Pancreas (tissue), 10 donors: ENCODE measurements at places on chromosomes 13 and 19. TPM values are rescaled to one million over a fixed set of nuclear protein-coding genes. Genes with fewer than 3 reads are reported as not detected.

Gene FAM216B
- not detected for total RNA-seq

Gene ZNF534
- total RNA-seq: not detected

Gene ZIK1
- total RNA-seq: 1.0 TPM

Gene NCR1
- not detected for total RNA-seq

Gene C13orf46
- 12.1 TPM for total RNA-seq

Gene DACH1
- total RNA-seq: 0.73 TPM

GRCh38 chr19:2341244-2341751 lies 12.8 kb downstream of the SPPL2B start:
- H3K36me3 ChIP-seq: peaks cover 5% of the 10 kb centered on the region
- no peak for DNase-seq
- H3K4me1 ChIP-seq: no peaks in the 10 kb centered on the region
- no peaks in the 10 kb centered on the region for H3K27me3 ChIP-seq
- no peak overlapping the region for H3K27ac ChIP-seq

DNA sequence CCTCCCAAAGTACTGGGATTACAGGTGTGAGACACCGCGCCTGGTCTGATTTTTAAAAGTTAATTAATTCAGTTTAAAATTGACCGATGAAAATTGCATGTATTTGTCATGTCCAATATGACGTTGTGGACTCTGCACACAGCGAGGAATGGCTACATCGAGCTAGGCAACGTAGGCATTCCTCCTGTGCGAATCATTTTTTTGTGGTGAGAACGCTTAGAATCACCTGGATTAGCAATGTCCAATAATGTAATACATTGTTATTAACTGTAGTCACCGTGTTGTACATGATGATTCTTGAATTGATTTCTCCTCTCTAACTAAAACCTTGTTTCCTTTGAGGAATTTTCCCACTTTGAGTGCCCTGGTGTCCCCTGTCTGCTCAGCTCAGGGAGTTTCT lies 3.4 kb downstream of the LAIR2 start:
- no peak for DNase-seq
- no peaks in the 10 kb centered on the region for H3K27me3 ChIP-seq
- no peak overlapping the region for H3K27ac ChIP-seq
- no peaks in the 10 kb centered on the region for H3K4me1 ChIP-seq

DNA sequence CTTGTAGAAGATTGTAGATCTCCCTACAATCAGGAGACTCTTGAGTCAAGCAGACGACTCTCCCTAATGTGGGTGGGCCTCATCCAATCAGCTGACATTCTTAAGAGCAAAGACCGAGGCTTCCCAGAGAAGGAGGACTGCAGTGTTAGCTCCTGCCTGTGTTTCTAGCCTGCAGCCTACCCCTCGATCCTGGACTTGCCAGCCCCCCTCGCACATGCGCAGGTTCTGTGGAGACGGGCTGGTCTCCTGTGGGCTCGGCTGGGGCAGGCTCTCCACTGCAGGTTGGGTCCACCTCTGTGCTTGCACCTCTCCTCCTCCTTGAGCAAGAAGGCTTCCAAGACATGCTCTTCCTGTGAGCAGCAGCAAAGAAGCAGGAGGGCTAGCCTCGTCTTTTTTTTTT lies 185.2 kb upstream of the SOX1 start:
- no peak for DNase-seq
- no peak overlapping the region for H3K27ac ChIP-seq
- no peaks in the 10 kb centered on the region for H3K4me1 ChIP-seq
- H3K4me3 ChIP-seq: no peak overlapping the region

DNA sequence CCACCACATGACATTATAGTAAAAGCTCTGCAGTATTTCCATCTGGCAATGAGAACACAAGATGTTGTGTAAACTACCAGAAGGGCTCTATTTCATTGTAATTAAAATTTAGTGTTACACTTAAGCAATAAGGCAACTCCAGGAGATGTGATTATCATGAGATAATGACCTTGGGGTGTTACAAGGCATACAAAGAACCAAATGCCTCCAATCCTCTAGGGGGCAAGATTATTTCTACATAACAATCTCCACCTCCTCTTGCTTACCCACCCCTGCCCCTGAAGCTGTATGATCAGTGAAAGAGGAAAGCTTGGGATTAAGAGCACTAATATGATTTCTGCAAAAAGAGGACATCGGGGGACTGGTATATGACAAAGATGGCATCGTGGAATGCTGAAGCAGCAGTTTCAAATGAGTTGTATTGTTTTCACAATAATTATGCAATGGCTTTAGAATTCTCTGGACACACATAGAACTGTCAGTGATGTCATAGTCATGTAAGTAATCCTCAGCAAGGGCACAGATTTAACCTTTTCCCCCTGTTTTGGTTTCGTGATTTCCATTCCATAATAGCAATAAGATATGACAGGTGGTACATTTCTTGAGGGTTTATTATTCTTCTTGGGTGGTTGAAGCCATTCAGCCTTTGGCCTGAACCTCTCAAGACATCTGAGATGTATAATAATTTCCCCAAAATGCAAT lies 295.3 kb downstream of the MZT1 start:
- no peak for DNase-seq
- H3K4me1 ChIP-seq: no peaks in the 10 kb centered on the region
- no peak overlapping the region for H3K27ac ChIP-seq
- H3K27me3 ChIP-seq: peaks cover 2% of the 10 kb centered on the region

- no peak overlapping the region for H3K4me3 ChIP-seq
- no peaks in the 10 kb centered on the region for H3K36me3 ChIP-seq
- H3K4me1 ChIP-seq: no peaks in the 10 kb centered on the region
- no peak for DNase-seq
Observed at GRCh38 chr19:3504735-3505134, 1.4 kb upstream of the FZR1 start.

DNA sequence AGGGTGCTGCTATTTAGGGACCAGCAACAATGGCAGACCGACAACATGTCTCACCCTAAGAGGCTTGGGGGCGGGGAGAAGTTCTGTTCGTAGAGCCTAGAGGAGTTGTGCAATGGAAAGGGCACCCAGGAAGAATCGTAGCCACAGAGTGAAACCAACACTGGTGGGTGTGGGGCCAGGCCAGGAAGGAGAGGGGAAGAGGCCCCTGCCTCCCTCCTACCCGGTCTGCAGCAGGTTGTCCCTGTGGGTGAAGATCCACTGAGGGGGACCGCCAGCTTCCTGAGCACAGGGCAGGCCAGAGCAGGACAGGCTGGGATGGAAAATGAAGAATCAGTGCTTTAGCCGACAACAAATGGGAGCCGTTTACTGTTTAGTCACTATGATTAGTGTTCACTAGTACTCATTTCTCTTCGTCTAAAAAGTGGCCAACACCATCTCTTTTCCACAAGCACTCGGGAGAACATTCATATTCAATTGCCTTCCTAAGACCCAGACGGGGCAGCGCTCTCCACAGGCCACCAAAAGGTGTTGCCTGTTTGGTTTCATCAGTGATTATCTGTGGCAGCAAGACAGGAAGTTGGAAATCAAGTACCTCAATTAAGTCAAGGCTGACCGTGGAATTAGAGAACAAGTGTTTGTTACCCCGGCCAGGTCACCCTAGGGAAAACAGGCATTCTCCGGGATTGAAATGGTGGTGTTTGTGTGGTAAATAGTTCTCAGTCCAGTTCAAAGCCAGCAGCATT lies 1.1 kb upstream of the ATP11A start:
- H3K27me3 ChIP-seq: no peaks in the 10 kb centered on the region
- H3K4me3 ChIP-seq: peak overlapping the region; percentile 83
- DNase-seq: no peak
- peaks cover 8% of the 10 kb centered on the region for H3K4me1 ChIP-seq
- no peaks in the 10 kb centered on the region for H3K36me3 ChIP-seq

- peaks cover 14% of the 10 kb centered on the region for H3K36me3 ChIP-seq
- H3K4me3 ChIP-seq: no peak overlapping the region
- no peaks in the 10 kb centered on the region for H3K27me3 ChIP-seq
- H3K4me1 ChIP-seq: no peaks in the 10 kb centered on the region
Observed at GRCh38 chr19:11130824-11131455, 24.6 kb downstream of the SPC24 start.

- H3K27me3 ChIP-seq: no peaks in the 10 kb centered on the region
- H3K4me1 ChIP-seq: no peaks in the 10 kb centered on the region
- H3K4me3 ChIP-seq: no peak overlapping the region
- H3K36me3 ChIP-seq: no peaks in the 10 kb centered on the region
- no peak for DNase-seq
Observed at GRCh38 chr13:30587739-30588138, 30.0 kb upstream of the USPL1 start.

GRCh38 chr19:58563034-58563573 lies 4.7 kb upstream of the UBE2M start:
- DNase-seq: peak; percentile 68
- H3K4me1 ChIP-seq: peaks cover 19% of the 10 kb centered on the region
- no peak overlapping the region for H3K27ac ChIP-seq

DNA sequence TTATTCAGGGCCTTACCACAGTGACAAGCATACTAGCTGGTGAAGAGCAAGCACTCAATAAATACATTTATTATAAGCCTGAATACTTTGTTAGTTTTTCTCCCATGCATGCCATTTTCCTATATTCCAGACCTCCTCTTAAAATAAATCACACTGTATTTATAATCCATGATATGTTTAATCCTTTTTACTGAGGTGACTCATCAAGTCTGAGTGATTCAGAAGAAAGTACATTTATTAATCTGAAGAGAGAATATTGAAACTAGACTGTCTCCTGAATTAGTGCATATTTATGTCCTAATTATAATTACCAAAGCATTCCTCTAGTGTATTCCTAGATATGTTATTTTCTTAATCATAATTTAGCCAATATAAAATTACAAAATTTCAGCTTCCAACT lies 323.3 kb downstream of the NALCN start:
- no peaks in the 10 kb centered on the region for H3K27me3 ChIP-seq
- DNase-seq: no peak
- H3K4me3 ChIP-seq: no peak overlapping the region
- no peaks in the 10 kb centered on the region for H3K4me1 ChIP-seq
- H3K36me3 ChIP-seq: no peaks in the 10 kb centered on the region
